Stimulated activated CD4-positive, alpha-beta T cell treated with anti-CD3 and anti-CD28 coated beads, Interleukin-2, amount 100 ng/mL, for 24 hours (primary cell): ENCODE measurements at places on chromosomes 7 and 10.

- DNase-seq: no peak
These were observed 408.7 kb upstream of the ADARB2 start for GRCh38 chr10:2145926-2146478.

DNA sequence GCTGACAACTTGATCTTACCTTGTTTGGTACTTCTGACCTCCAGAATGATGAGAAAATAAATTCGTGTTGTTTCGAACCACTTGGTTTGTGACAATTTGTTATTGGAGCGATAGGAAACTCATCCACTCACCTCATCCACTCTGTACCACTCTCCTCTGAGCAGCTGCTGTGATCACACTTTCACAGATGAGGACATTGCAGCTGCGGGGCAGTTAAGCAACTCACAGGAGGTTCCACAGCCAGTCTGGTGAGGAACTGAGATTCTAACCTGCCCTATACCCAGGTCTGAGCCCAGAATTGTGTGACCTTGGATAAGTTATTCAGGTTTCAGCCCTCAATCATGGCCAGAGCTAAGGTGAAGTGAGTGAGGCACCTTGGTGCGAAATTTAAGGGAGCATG, 35.2 kb downstream of the BTBD16 start:
- no peak for DNase-seq

DNA sequence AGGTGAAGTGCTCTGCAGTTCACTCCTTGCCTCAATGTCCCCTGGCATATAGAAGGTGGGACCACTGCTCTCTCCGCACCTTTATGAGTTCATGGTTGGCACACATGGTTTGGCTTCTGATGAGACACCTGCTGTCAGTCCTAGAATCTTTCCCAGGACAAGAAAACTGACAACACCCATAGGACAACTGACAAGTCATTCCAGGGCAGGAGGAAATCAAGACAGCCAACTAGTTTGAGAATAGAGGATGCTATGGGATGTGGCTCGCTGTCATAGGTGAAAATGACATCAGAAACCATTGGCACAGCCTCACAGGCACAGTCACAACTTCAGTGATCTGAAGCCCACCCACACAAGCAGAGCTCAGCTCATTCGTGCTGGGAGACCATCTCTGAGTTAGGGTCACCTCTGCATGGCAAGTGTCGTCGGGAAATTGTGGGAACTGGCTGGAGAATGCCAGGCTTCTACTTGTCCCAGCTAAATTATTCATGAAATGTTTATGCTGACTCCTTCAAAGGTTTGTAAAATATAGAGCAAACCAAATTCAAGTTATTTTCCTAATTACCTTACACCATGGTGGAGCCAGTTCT, 762.4 kb downstream of the GRID1 start:
- no peak for DNase-seq

DNA sequence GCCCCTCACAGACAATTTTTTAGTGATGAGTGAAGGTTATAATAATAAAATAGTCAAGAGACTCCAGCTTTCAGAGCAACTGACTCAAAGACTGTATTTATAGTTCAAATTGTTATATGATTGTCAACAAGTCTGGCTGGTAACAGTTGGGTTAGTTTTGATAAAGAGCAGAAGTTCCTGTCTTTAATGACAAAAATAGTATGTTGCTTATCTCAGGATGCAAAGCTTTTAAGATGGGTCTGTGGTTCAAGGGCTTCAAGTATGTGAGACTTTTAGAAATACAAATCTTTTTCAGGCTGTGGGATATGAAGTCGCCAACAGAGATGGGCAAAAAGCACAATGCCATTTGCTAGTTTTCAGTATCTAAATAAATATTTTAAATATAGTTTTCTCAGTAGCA, 118.4 kb downstream of the ABCA13 start:
- no peak for DNase-seq

DNA sequence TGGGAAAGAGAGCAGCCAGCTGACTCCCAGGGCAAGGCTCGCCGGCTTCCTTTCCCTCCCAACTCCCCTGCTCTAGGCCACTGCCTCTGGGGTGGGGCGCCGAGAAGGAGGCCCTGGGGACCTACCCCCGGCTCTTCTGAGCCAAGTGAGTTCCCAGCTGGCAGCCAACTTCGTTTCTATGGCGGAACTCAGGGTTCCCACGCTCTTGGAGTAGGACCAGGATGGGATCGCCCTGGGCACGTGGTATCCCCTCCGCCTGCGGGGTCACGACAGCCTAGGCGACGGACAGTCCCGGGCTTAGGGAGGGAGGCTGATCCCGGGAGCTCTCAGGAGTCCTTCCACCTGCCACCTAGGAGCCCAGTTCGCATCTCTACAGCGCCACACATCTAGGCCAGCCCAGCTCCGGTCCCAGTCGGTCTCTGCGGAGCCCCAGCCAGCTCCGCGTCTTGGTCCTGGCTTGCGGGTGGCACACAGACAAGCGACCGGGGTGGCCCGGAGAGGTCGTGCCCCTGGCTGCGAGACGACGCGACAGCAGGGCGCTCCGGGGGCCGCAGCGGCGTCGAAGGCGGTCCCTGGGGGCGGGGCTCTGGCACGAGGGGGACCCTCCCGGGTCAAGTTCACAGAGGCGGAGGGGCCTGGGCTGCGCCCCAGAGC, 20.5 kb upstream of the GATA3 start:
- DNase-seq: peak; percentile 22

- no peak for DNase-seq
These were observed 353.6 kb downstream of the GALNT17 start for GRCh38 chr7:71485586-71485985.

DNA sequence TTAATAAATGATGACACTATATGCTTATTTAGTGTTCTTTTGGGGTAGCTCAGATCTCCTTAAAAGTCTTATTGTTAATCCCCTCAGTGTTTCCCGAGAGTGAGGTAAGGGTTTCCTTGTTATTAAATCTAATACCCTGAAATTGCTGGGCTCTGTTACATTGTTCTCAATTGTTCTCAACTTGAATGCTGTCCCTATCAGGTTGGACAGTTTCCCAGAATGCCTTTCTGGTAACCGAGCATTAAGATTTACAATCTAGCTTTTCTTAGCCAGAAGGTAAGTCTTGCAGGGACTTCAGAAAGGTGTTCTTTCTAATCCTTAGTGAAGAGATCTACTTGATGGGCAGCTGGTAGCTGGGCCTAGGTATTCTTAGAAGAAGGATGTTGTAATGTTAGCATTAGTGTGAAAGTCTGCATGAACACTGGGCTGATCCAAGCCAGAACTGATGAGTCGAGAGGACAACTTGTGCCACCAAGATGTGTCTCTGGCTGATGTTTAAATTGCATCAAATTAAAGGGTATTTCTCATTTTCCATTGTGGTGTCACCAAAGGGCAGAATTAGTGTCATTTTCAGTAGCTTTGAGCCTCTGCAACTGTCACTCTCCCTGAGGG, 89.9 kb downstream of the SND1 start:
- DNase-seq: no peak

- DNase-seq: no peak
These were observed 5.3 kb upstream of the DEPP1 start for GRCh38 chr10:44983895-44984278.

DNA sequence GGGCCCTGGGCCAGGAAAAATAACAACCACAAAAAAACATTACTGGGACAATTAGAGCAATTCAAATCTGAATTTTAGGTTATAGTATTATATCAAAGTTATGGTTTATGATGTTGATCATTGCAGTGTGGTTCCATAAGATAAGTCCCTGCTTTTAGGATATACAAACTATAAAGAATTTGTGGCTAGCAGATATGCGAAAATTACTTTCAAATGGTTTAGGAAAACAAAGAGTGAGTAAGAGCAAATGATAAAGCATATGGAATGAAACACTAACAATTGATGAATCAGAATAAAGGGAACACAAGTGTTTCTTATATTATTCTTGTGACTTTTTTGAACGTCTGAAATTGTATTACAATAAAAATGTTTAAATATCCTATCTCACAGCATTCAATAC, 64.4 kb upstream of the HECTD2 start:
- no peak for DNase-seq

- DNase-seq: no peak
These were observed 171.3 kb downstream of the DNAJC1 start for GRCh38 chr10:21831986-21832820.

DNA sequence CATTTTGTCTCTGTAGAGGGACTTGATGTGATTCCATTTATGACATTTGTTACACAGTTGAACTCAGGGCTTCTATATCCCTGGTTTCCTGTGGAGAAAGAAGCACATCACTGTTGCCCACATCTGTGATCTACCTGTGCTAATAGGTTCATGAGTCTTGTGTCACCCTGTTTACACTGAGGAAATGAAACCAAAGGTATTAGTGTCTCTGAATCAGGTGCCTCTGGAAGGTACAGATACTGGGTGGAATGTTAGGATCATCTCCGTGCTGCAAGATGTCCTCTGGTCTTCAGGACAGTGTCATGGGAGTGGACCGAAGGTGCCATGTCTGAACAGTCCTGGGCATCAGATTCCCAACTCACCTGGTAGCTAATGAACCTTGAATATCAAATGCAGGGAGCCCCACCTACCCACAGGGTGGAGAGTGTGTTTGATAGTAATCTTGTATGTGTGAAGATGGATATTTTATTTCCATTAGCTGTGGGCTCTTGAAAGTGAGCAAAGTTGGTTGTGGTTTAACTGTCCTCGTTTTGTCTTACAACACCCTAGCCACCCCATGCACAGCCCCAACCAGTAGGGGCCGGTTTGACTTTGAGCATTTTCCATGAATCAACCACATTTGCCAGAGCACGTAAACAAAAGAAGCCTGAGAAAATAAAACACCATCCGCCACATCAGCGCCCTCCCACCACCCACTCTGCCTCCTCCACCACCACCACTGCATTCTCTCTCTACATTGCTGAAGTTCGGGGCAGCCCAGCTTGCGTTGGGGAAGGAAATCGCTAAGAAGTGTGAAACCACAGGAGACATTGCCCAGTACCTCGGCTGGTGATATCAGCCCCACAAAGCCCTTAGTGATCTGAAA, 40.7 kb downstream of the TARP start:
- peak; percentile 70 for DNase-seq

GRCh38 chr7:25804154-25804553, 347.8 kb upstream of the NFE2L3 start:
- DNase-seq: no peak

GRCh38 chr7:138632384-138632783, 68.8 kb downstream of the SVOPL start:
- no peak for DNase-seq

GRCh38 chr10:50809596-50809995, 69.9 kb downstream of the ASAH2B start:
- no peak for DNase-seq
